Stimulated activated CD4-positive, alpha-beta T cell treated with anti-CD3 and anti-CD28 coated beads, Interleukin-12 subunit alpha, Interleukin-12 subunit beta, amount 100 ng/mL, for 24 hours (primary cell): ENCODE measurements at places on chromosomes 5 and 9.

DNA sequence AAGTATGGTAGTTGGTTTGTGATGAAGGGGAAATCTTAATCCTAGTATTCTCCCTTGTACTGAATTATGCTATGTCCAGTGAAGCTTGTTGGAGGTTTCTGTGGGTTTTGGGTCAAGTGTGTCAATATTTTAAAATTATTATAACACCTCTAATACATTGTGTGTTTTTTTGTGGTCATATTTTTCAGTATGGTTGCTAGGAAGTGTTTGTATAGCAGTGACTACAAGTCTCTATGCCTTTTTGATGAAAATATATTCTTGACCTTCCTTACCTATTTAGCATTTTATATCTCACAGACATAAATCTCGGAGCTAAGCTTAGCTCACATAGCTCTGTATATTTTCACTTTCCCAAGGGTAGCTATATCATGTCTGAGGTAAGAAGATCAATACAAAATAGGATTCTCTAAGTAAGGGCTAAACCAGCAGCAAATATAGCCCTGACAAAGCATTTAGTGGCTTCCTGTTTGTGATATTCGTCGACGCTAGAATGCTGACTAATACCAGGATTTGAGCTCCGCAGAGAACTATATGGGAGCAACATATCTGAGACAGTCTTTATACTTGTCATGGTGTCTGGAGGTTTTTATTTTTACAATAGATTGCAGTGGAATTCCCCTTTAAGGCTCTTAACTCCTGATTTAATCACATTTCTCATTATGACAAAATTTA, 82.3 kb downstream of the MACIR start:
- no peak for DNase-seq

DNA sequence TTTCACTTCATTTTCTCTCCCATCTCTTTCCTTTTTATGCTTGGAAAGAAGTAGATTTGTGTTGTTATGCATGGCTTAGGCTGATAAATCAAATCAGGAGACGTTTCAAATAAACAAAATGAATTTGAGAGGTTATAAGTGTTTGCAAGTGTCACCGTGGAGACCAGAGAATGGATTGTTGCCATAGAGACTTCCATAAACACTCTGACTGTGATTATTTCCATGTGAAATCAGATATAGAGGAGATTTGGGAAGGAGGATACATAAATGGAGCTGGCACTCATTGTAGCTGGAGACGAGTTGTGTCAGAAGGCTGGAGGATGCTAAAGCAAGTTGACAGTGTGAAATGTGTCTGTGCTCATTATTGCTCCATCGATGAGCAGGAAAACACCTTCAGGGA, 84.2 kb upstream of the PCSK1 start:
- DNase-seq = no peak

GRCh38 chr5:65800775-65801174, 78.8 kb downstream of the NLN start:
- no peak for DNase-seq

GRCh38 chr9:82606492-82607382, 456.2 kb downstream of the RASEF start:
- DNase-seq = no peak

- DNase-seq = no peak
Measured at GRCh38 chr5:4874097-4874496, 266.0 kb upstream of the ADAMTS16 start.

- no peak for DNase-seq
Measured at GRCh38 chr9:127968042-127968441, 12.7 kb downstream of the EEIG1 start.

- no peak for DNase-seq
Measured at GRCh38 chr5:117204926-117205869, 630.6 kb upstream of the SEMA6A start.

- DNase-seq = no peak
Measured at GRCh38 chr5:111107371-111107770, 15.2 kb downstream of the WDR36 start.

DNA sequence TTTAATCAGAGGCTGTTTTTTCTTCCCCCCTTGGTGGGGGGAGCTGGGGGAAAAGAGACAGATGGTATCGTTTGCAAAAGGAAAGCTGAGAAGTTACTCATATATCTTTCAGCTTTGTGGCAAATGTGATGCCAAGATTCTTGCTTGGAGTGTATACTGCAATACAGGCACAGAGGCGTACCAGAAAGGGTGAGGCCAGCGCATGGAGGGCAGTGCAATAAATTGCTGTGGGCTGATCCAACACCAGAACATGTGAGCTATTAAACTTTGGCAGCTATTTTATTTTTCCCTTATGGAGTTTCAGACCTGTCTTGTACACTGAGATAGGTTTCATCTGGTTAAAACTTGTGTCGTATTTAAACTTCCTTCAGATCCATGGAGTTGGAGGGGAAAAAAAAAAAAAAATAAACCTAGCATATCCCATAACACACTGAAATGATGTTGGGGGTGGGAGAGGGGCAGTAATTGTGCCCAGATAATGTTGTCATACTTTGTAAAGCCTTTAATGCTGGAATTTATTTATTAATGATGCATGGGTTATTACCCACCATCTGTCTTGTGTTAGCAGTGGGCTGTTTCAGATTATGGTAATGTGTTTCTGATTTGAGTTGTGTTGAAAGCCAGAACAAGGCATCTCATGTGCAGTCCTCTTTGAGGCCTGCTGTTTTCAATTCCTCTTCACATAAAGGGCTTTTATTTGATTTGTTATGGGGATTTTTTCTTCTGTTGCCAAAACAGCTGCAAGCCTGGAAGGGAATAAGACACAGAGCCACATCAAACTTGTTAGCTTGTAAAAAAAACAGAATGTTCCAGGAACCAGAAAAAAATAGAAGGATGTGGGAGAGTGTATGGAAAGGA, 891.3 kb downstream of the TLE1 start:
- DNase-seq = no peak

- no peak for DNase-seq
Measured at GRCh38 chr5:158135682-158136179, 276.8 kb upstream of the CLINT1 start.

- no peak for DNase-seq
Measured at GRCh38 chr9:125997196-125997823, 250.1 kb downstream of the PBX3 start.

DNA sequence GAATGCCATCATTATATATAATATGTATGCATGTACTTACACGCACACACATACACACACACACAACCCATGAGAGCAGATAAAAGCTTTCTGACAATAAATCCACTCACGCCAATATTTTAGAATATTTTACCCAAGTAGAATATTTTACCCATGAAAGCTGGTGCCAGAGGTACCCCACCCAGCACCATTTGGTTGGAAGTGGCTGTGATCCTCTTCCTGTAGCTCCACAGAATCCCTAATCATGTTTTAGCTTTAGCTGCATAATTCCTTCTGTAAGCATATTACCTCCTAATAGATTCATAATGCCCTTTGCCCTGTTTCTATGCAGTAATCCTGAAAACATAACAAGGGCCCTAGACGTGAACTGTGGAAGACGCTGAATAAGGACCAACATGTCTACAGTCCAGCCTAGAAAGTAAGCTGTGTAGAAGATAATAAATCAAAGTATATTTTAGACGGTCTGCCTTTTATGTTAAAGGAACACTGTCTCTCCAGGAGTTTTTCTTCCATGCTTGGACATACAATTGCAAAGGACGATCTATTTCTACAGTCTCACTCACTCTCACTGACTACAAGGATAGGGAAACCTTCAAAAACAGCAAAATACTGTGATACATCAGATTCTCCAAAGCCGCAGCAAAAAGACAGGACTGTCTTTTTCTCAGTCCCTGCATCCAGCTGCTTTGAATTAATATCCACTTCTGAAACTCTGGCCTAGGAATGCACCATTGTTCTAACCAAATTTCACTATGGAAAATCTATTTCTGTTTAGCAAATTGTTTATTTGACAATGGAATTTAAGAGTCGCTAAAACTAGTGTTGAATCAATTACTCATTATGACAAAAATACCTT, 98.2 kb downstream of the USP20 start:
- DNase-seq = no peak

GRCh38 chr5:146561711-146562110, 45.7 kb upstream of the GPR151 start:
- no peak for DNase-seq

- DNase-seq = no peak
Measured at GRCh38 chr9:104899759-104900247, 28.2 kb downstream of the ABCA1 start.

DNA sequence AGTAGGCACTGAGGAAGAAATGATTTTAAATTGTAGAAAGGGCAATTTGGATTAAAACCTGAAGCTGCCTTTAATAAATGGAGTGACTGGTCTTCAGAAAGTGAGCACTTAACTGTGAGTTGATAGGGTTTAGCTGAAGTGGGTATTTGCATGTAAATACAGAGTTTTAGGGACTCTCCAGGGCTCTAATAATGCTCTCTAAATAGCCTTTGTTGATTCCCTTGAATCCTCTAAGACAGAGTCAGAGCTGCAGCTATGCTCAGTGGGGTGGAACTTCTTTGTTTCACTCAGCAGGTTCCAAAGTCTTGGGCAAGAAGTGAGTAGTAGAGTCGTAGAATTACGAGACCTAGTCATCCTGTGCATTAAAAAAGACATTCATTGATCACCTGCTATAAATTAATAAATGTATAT, 21.4 kb downstream of the GLRA1 start:
- DNase-seq = no peak

DNA sequence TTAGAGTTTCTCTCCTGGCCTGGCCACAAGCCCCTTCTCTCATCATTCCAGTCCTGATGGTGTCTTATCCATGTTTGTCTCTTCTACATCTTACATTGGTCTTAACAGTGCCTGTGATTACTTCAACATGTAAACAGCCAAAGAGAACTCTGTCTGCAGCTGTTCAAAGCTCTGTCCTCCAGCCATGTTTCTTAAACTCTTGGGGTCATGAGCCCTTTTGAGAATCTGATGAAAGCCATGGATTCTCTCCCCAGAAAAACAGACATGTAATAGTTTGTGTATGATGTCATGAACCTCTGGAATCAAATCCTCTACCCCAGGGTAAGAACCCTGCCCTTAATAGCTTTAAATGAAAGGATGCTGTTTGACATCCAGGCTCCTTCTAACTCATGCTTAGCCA, 30.1 kb downstream of the MAMDC2 start:
- no peak for DNase-seq

GRCh38 chr5:15424769-15425168, 75.2 kb upstream of the FBXL7 start:
- DNase-seq = no peak

DNA sequence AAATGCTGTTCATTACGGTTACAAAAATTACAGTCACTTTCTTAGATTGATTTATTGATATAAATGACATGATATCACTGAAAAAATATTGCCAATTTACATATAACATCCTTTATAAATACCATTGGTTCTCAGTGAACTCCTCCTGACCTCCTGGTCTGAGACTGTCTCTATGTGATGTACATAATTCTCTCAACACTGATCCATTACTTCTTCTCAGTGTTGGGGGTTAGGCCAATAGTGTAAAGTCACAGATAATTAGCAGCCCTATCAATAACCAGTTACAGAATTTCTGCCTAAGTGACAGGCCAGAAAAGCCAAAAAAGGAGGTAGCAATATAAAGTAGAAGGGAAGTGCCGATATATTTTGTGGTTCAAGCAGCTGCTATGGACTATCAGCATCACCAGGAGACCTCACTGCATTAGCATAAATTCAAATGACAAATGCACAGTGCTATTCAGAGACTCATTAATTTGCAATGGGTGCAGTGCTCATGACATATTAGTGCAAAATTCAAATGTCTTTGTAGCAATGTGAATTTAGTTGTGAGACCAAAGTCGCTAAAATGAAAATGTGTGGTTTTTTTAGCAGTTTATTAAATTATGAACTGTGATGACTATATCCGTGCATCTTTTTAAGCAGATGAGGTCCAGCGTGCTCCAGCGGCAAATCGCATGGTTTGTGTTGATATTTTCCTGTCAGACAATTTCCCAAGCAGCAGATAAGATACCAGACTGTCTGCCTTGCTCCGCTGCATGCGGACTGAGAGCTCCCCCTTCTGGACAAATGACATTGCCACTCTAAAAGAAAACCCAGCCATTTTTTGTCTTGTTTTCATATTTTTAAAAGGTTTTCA, 144.6 kb downstream of the CETN3 start:
- DNase-seq = peak; percentile 2

DNA sequence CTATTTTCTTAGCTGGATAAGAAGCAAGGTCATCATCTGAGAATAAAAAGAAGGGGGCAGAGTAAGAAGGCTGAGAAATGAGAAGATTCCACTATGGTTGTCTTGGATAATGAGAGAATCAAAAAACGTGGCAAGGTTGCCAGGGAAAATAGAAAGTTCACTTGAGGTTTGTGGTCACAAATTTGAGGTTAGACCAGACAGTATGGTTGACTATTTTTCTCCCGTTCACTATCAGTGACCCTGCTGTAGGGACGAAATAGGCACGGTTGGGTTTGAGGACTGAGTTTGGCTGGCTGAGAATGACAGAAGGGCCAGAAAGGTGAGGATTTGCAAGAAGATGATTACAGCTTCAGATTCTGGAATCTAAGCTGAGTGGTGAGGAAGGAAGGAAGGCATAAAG, 266.0 kb upstream of the ZNF462 start:
- no peak for DNase-seq

DNA sequence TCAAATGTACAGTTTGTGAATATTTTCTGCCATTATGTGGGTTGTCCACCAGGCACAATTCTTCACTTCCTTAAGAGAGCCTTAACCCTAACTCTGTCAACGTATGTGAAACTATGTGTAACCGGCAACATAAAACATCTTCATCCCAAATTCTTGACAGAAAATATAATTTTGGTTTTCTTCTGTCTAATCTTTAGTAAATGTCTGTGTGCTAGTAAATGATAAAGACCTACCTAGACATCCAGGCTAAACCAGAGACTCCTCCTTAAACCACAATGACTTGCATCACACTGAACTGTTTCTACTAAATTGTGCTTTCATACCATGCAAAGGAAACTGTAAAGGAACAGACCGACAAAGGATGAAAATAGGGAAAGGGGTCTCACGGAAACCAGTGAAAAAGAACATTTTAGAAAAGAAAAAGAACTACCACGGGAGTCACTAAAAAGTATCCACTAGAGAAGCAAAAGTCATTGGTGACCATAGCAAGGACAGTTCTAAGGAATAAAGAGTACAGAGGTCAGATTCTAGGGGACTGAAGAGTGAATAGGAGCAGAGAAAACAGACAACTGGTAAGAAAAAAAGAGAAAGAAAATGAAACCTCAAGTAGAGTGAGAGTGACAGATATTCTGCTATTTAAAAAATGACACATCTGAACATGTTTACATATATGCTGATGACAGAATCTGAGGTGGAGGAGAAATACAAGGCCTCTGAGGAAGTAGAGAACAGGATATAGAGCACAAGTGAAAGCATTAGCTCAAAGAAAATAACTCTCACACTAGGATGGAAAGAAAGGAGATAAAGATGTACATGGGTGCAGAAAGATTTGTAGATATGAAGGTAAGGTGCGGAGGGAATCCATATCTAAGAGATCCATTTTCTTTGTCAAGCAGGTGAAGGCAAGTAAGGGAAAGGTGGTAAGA, 49.4 kb downstream of the FNIP1 start:
- no peak for DNase-seq

- peak; percentile 22 for DNase-seq
Measured at GRCh38 chr5:136212252-136212721, 19.3 kb upstream of the SMIM32 start.

- DNase-seq = peak; percentile 42
Measured at GRCh38 chr9:109401169-109401989, 80.5 kb upstream of the EPB41L4B start.

- DNase-seq = no peak
Measured at GRCh38 chr5:116559239-116559638, 15.4 kb downstream of the SEMA6A start.
